Activated CD4-positive, alpha-beta T cell treated with anti-CD3 and anti-CD28 coated beads, Interleukin-10, Interleukin-2, amounts not matched to agents 100 ng/mL and 50 ng/mL, durations not matched to agents 16 hours and 8 hours (primary cell): ENCODE measurements at places on chromosomes 13 and 19.

GRCh38 chr13:32845952-32846950, 170.0 kb upstream of the KL start:
- DNase-seq = peak; percentile 28

DNA sequence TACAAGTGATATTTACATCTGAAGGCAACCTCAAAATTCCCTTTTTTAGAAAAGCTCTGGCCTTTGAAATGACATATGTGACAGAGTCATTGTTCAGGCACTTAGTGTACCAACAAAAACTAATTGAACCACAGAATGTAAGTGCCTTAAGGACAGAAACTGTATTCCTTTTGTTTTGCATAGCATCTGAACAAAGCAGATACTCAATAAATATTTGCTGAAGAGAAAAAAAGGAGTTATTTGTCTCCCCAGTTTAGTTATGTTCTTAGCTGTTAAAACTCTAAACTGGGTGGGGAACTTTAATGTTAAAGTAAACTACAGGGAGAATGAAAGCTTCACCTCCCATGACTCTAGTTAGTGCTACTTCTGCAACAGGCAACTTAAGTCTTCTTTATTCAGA, 56.8 kb upstream of the KLF5 start:
- no peak for DNase-seq

DNA sequence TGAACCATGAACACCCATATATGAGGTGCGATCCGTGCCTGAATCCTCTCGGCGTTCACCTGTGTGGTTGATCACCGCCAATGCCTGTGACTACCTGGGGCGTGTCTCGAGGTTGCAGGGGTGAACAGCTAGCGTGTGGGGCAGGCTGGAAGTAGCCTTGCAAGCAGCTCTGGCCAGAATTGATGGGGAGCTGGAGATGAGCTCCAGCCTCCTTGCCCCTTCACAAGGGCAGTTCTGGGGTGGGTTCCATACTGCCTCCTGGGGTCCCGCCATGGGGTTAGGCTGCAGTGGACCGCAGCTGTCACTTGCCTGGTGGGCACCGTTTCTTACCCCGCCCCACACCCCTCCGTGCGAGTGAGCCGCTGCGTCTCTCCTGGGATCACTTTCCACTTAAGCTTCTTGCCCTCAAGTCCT, 154.5 kb upstream of the SOX1 start:
- DNase-seq = no peak

- peak; percentile 24 for DNase-seq
These were observed 23.5 kb downstream of the FAM187B start for GRCh38 chr19:35204799-35205732.

DNA sequence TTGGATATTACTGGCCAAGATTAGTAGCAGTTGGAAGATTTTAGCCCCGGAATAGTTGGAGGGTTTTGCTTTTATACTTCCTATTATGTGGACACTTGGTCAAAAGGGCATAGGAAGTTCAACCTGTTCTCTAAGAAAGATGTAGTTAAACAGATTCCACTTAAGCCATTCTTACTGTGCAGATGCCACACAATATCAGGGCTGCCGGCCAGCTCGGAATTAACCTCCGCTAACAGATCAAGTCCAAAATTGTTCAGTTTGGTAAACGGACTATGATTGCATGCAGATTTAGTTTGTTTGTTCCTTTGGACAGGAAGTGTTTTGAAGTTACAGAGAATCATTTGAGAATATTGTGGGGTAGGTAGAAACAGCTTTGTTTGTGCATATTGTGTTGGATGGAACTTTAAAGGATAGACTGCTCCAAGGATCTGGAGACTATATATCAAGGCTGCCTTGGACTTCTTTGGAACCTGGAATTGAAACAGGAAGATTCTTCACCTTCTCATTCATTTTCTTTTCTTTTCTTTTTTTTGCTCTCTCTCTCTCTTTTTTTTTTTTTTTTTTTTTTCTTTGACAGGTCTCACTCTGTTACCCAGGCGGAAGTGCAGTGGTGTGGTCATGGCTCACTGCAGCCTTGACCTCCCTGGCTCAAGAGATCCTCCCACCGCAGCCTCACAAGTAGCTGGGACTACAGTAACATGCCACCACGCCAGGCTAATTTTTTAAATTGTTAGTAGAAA, 5.0 kb upstream of the SPRY2 start:
- DNase-seq = no peak

DNA sequence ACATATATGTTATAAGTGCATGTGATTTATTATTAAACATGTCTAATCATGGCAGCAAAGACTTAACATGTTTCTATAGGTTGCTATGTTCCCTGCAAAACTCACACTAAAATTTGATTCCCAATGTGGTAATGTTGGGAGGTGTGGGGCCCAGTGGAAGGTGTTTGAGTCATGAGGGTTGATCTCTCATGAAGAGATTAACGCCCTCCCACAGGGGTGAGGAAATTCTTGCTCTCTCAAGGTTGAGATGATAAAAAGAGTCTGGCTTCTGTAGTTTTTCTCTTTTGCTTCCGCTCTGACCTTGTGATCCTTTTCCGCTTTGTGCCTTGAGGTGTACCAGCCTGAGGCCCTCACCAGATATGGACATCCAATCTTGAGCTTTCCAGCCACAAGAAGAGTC, 737.5 kb upstream of the SLITRK5 start:
- DNase-seq = no peak

GRCh38 chr13:94140511-94140910, 339.0 kb downstream of the DCT start:
- DNase-seq = no peak

DNA sequence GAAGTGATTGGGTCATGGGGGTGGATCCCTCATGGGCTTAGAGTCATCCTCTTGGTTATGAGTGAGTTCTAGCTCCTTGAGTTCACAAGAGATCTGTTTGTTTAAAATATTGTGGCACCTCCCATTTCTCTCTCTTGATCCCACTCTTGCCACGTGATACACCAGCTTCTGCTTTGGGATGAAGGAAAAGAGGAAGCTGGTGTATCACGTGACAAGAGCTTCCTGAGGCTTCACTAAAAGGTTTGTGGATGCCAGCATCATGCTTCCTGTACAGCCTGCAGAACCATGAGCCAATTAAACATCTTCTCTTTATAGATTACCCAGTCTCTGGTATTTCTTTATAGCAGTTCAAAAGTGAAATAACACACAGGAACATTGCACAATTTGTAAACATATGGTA, 352.5 kb upstream of the ATXN8OS start:
- DNase-seq = no peak

GRCh38 chr19:3656747-3657394, 30.3 kb upstream of the CACTIN start:
- no peak for DNase-seq

DNA sequence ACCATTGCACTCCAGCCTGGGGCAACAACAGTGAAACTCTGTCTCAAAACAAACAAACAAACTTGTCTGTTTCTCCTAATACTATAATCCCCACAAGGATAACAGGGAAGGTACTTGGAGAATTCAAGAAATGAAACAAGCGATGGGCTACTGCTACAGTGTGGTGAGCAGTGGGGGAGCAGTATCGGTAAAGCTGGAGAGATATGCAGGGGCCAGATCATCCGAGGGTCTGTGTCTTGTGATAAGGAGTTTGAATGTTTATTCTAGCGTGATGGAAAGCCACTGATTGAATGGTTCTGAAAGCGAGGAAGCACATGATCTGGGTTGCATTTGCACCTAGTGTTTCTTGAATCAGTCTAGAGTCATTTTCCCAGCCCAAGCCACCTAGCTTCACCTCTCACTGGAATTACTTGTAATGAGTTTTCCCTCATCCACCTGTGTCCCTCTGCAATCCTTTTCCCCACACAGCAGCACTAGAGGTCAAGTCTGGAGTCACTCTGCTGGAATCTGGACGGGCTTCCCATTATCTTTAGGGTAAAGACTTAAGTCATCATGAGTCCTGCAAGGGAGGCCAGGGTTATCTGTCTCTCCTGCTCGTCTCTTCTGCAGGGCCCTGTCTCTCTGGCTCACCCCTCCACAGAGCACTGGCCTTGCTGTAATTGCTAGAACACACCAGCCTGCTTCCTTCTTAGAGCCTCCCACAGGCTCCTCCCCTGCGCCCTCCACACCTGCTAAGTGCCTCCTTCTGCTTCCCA, 162.3 kb downstream of the KLF5 start:
- DNase-seq = no peak

- no peak for DNase-seq
These were observed 11.1 kb downstream of the PROZ start for GRCh38 chr13:113169277-113170272.

- DNase-seq = no peak
These were observed 5.2 kb downstream of the TRIP10 start for GRCh38 chr19:6744381-6745301.

- no peak for DNase-seq
These were observed 182.4 kb upstream of the UFM1 start for GRCh38 chr13:38167164-38167822.

- DNase-seq = no peak
These were observed 51.0 kb downstream of the TEX26 start for GRCh38 chr13:30983431-30983830.

- no peak for DNase-seq
These were observed 29.0 kb upstream of the MIER2 start for GRCh38 chr19:373391-374182.

DNA sequence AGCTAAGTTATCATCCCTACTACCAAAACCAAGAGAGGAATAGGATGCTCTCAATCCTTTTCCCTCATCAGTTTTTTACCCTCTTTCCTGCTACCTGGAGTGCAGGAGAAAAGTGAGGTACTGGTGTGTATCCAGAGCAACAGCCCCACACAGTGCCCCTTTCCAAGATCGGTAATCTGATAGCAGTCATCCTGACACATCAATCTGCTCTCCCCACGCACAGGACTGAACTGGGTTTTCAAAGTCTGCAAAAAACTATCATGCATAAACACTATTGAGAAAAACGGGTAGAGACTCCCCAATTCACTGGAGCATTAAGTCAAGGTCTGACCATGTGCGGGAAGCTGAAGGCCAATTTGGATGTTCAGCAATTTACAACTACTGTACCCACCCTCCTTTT, 284.8 kb downstream of the RBM26 start:
- no peak for DNase-seq

DNA sequence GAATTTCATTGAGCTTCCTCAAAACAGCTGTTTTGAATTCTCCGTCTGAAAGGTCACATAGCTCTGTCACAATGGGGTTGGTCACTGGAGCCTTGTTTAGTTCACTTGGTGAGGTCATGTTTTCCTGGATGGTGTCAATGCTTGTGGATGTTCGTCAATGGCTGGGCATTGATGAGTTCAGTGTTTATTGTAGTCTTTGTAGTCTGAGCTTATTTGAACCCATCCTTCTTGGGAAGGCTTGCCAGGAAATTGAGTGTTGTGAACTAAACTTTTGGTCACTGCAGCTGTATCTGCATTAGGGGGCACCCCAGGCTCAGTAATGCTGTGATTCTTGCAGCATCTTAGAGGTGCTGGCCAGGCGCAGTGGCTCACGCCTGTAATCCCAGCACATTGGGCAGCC, 22.0 kb downstream of the BLOC1S3 start:
- no peak for DNase-seq

GRCh38 chr19:36773223-36773579, 594 bp upstream of the ZNF850 start:
- DNase-seq = no peak

DNA sequence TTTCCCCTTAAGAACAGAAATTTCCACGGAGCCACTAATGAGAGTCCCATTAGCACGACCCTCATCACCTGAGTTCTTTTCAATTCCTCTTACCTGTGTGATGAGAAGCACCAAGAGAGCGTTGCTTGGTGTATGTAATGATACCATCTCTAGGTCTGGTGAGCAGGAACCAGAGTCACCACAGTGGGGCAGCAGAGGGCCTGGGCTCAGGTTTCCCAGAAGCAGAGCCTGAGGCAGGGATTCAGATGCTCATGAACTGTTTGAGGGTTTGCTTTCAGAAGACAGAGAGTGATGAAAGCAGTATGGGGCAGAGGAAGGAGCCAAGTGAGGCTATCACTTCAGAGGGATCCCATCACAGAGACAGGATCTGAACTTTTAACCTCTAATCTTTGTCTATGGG, 3.1 kb upstream of the PTPRH start:
- peak; percentile 63 for DNase-seq

DNA sequence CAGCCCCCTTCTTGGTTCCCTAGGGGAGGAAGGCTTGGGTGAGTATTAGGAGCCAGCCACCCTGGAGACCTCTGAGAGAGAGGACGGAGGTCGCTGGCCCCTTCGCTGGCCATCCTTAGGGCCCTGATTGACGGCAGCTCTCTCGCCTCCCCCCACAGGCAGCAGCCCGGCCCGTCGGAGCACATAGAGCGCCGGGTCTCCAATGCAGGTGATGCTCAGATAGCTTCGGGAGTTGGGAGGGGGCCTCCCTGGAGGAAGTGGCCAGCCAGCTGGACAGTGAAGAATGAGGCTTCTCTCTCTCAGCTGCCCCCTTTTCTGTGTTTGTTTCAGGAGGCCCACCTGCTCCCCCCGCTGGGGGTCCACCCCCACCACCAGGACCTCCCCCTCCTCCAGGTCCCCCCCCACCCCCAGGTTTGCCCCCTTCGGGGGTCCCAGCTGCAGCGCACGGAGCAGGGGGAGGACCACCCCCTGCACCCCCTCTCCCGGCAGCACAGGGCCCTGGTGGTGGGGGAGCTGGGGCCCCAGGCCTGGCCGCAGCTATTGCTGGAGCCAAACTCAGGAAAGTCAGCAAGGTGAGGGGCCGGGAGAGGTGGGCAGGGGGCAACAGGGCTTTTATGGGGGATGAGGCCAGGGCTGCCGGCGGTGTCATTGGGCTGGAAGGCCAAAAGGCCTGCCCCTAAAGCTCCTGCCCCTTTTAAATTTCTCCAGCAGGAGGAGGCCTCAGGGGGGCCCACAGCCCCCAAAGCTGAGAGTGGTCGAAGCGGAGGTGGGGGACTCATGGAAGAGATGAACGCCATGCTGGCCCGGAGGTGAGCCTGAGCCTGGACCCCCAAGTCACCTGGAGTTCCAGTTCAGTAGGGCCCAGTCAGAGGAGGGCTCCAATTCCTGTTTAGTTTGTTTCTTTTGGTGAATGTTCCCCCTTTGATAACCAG, 15.0 kb downstream of the VASP start:
- DNase-seq = no peak

DNA sequence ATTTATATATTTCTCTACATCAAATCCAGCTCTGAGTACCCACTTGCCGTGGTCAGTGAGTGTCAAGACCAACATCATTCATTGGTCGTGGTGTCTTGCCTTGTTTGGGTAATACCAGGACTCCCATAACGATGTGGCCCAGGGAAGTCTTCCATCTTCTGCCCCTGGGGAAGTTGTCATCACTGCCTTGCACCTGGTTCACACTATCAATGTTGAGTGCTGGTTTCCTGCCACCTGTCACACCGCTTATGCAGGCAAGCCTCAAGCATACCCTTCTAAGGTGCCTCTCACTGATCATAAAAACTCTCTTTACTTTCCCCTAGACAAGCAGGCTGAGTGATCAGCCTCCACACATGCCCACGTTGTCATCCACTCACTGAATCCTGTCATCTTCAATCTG, 382.4 kb downstream of the KCTD12 start:
- no peak for DNase-seq
